Fibroblast of villous mesenchyme (primary cell): ENCODE measurements at places on chromosomes 1 and 21. TPM values are rescaled to one million over a fixed set of nuclear protein-coding genes. Genes with fewer than 3 reads are reported as not detected.

The C8B gene
- not detected in 2 replicates for total RNA-seq

The RHBDL2 gene
- total RNA-seq, result 0.97 and 1.7 TPM in 2 replicates

The BMP8B gene
- total RNA-seq, result under 0.01 TPM in 1 of 2 replicates, not detected in the other

The LRRC8C gene
- 9.3 and 10.8 TPM in 2 replicates for total RNA-seq

The FAM131C gene
- total RNA-seq, result under 0.01 TPM in 1 of 2 replicates, not detected in the other
